ENCODE measurements at places on chromosomes 6 and 20. TPM values are rescaled to one million over a fixed set of nuclear protein-coding genes. Genes with fewer than 3 reads are reported as not detected.

The WFDC11 gene
- not detected for total RNA-seq

The IMPG1 gene
- not detected for total RNA-seq

The LPA gene
- total RNA-seq: not detected

The ULBP3 gene
- 18.0 TPM for total RNA-seq

The CGAS gene
- total RNA-seq: 6.0 TPM

The KCNK15 gene
- 133 TPM for total RNA-seq

The CENPW gene
- total RNA-seq: 1.6 TPM

The DEFB128 gene
- not detected for total RNA-seq

The BNIP5 gene
- not detected for total RNA-seq

The CAGE1 gene
- not detected for total RNA-seq

The CYP24A1 gene
- not detected for total RNA-seq

The KIF13A gene
- 86.8 TPM for total RNA-seq

The MEP1A gene
- not detected for total RNA-seq

The PHACTR1 gene
- 9.7 TPM for total RNA-seq

The TAGAP gene
- not detected for total RNA-seq

The NKX2-2 gene
- not detected for total RNA-seq

The ZNF337 gene
- 11.9 TPM for total RNA-seq

The NRM gene
- total RNA-seq: 5.1 TPM

The ADAM33 gene
- 229 TPM for total RNA-seq

The AKAP12 gene
- total RNA-seq: 70.1 TPM

The ATXN1 gene
- total RNA-seq: 73.5 TPM

The RHAG gene
- total RNA-seq: not detected

The SOX18 gene
- 0.16 TPM for total RNA-seq

The CTCFL gene
- not detected for total RNA-seq

The C6orf132 gene
- 2.6 TPM for total RNA-seq

The WFDC10A gene
- total RNA-seq: not detected

The CALHM5 gene
- total RNA-seq: 4.4 TPM

The SIRPB1 gene
- not detected for total RNA-seq

The SLC17A1 gene
- not detected for total RNA-seq

The NRSN1 gene
- not detected for total RNA-seq

The ADGRG6 gene
- 0.36 TPM for total RNA-seq

The NQO2 gene
- 43.5 TPM for total RNA-seq

The ASXL1 gene
- 81.0 TPM for total RNA-seq

The BTNL2 gene
- not detected for total RNA-seq

The SIRPD gene
- not detected for total RNA-seq

Data from hair follicle dermal papilla cell (primary cell).